ENCODE measurements at places on chromosomes 1 and 21.

DNA sequence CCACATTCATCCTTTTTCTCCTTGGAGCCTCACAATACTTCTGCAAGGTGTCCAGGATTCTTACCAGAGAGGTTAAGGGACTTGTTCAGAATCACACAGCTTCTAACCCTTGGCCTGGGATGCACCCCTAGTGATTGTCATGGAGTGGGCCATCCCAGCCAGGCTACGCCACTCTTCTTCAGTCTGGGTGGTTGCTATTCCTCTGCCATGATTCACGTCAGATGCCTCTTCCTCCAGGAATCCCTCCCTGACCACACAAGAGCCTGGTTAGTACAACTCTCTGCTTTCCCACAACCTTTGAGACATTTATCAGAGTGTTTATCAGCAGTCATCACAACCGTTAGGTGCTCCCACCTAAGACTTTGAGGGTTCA is 121.8 kb downstream of the EPHB2 start:
- DNase-seq, result no peak

DNA sequence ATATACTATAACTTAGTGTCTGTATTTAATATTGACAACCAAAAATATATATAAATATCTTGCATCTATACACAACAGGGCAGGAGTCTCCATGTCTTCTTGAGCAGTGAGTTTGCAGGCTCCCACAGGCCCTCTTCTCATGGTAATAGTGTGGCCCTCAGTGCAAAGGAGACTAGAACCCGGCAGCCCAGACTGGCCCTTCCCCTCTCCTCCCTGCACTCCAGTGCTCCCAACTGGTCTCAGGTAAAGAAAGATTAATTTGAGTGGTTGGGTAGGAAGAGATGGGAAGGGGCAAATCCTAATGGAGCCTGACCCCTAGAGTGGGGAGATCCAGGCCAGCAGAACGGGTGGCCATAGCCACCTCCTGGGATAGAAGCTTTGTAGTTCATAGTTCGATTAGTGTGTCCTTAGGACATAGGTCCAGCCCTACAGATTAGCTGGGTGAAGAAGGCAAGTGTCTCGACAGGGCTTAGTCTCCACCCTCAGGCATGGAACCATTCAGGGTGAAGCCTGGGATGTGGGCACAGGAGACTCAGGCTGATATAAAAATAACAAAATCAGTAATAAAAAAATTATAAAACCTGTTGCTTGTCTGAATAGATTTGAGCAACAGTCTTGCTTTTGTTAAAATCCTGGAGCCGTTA is 32.3 kb downstream of the SLC2A1 start:
- DNase-seq, result no peak

- no peak for DNase-seq
These were observed 29.7 kb downstream of the MYSM1 start for GRCh38 chr1:58670181-58670580.

DNA sequence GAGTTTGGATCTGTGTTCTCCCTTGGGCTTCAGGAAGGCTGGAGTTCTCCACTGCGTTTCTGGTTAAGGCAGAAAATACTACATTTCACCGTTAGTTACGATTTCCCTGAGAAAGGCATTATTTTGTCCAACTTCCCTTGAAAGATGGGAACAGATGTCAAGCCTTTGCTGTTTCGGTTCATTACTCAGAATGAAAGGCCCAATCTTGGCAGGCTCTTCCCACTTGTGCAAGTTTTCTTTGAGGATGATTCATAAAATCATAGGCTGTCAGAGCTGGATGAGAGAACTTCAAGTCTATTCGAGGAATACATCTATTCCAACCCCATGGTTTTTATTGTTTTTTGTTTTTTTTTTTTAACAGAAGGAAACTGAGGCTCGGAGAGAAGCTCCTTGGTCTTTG is 205.2 kb downstream of the GRIK3 start:
- no peak for DNase-seq

GRCh38 chr1:241711326-241711725 is 59.2 kb downstream of the WDR64 start:
- DNase-seq, result no peak

DNA sequence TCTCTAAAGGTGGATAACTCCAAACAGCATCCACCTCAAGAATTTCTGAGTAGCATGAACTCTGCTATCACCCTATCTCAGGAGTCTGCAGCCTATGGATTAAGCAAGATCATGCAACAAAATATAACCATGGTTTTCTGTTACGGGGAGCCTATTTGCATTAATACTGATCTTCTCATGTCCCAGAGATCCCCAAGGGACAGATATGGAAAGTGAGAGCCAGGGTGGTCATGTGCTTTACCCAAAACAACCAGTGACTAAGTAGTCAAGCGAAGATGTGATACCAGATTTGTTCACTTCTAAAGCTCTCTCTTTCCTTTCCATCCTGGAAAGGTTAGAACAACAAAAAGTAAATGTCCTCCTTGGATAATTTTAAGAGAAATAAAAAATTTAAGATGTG is 125.1 kb downstream of the PRRX1 start:
- DNase-seq, result no peak

DNA sequence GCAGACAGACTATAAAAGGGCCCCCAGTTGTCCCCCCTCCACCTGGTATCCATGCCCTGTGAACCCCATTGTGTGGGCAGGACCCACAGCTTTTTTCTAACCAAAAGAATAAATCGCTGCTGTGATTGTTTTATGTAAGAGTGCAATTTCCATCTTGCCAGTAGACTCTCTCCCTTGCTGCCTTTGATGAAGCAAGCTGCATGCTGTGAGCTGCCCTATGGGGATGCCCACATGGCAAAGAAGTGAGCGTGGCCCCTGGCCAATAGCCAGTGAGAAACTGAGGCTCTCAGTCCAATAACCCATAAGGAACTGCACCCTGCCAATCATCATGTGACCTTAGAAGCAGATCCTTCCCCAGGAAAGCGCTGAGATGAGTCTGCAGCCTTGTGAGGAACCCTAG is 37.8 kb upstream of the FMOD start:
- DNase-seq, result no peak

GRCh38 chr1:27574871-27575831 is 28.8 kb downstream of the AHDC1 start:
- DNase-seq, result peak; percentile 38

GRCh38 chr1:156052862-156053767 is 483 bp downstream of the UBQLN4 start:
- no peak for DNase-seq

DNA sequence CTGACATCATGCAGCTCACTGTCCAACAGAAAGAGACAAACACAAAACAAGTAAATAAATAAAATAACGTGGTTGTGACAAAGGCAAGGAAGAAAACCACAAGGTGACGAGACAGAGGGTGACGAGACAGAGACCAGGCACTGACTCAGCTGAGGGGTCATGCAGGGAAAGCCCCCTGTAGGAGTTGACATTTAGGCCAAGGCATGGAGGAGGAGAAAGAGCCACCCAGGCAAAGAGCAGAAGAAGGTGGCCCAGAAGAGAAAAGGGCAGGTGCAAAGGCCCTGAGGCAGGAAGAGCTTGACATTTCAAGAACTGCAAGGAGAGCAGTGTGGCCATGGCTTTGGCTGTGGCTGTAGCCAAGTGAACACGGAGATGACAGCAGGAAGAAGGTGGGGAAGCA is 65.1 kb upstream of the ID3 start:
- no peak for DNase-seq

DNA sequence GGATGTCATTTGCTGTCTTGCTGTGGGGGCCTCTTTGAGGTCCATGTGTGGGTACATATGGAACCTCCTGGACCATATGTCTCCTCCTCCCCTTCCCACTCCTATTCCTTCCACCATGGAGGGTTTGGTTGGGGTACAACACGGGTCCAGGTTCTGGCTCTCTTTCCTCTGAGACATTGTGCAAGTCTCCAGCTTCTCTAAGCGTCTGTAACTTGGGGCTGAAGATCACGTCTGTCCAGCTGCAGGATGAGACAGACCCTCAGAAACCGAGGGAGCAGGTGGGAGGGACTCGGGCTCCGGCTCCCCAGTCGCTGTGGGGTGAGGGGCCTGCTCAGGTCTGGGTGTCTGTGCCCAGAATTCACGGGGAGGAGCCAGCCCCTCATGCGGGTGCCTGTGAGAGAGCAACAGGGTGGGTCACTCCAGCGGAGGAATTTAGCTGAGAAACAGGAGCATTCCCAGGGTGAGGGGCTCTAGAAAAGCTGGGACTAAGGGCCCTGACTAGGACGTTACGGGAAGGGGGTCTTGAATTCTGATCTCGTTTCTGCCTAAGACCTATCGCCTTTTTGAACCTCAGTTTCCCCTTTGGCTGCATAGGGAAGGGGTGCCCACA is 42.0 kb upstream of the DMBX1 start:
- no peak for DNase-seq

DNA sequence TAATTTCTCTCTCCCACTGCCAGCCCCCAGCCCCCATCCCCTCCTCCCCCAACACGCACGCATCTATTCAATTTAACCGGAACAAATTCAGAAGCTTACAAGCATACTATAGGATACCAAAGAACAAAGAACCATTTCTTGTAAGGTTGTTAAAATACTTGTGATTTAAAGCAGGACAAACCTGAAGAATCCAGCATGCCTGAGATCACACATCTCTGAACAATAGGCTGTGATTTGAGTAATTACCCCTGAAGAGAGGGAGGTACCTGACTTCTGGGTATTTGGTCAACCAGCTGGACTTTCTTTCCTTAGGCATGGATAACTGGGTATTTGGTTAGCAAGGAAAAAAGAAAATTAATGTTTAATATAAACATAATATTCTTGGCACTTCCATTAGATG is 105.1 kb downstream of the NMNAT2 start:
- no peak for DNase-seq

DNA sequence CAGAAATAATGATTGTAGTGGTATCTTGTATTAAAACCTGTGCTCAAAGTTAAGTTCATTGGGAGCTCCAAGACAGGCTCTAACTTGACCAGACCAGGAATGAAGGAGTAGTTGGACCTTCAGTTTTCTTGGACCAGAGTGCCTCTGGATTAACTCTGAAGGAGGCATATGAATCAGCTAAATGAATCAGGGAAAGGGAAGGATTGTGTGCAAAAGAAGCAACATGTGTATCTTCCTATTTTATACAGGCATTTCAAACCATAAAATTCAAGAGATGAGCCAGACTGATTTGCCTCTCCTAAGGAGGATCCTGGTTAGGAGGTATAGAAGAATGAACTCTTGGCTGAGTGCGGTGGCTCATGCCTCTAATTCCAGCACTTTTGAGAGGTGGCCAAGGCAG is 71.4 kb downstream of the CC2D1B start:
- no peak for DNase-seq

GRCh38 chr1:117093870-117094621 is 27.5 kb downstream of the TRIM45 start:
- DNase-seq, result no peak

DNA sequence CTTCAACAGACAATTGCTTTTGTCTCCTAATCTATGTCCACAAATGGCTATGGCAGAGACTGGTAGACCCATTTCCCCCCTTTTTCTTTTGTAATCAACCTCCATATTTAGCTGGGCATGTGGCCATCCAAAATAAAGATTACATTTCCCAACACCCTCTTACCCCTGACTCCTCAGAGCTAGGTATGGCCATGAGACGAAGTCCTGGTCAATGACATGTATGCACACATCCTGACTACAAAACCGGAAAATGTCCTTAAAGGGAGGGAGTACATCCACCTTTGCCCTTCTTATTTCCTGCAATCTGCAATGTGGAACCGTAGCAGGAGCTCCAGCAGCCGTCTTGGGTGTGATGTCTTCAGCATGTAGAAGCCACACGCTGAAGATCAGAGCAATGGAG is 36.2 kb upstream of the RCSD1 start:
- no peak for DNase-seq

DNA sequence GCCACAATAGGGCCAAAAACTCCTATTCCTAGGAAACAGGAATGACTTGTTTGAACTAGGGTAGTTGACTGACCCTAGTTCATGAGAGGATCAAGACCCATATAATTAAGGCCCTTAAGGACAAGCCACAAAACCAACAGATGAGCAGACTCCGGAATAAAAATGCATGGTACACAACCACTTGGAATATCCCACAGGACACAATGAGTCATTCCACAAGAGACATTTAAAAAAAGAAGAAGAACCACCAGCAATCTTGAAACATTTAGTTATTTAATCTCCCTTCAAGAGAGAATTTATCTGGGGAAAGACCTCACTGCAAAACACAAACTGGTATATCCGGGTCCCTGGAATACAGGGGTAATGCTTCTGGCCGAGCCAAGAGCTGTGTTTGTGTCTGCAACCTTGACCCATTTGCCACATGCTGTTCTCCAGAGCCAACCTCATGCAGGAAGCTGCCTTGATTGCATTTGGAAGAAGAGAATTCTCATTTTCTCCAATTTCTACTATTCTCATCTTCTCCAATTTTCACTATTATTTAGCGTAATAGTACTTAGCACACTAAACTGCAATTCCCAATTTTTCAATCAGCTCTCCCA is 135.5 kb downstream of the TGFBR3 start:
- DNase-seq, result no peak

- DNase-seq, result no peak
These were observed 497.9 kb upstream of the NEGR1 start for GRCh38 chr1:72780212-72780611.

- DNase-seq, result no peak
These were observed 1.1 kb upstream of the GADD45A start for GRCh38 chr1:67683766-67684525.

- no peak for DNase-seq
These were observed 102.2 kb downstream of the CASZ1 start for GRCh38 chr1:10694274-10694632.

DNA sequence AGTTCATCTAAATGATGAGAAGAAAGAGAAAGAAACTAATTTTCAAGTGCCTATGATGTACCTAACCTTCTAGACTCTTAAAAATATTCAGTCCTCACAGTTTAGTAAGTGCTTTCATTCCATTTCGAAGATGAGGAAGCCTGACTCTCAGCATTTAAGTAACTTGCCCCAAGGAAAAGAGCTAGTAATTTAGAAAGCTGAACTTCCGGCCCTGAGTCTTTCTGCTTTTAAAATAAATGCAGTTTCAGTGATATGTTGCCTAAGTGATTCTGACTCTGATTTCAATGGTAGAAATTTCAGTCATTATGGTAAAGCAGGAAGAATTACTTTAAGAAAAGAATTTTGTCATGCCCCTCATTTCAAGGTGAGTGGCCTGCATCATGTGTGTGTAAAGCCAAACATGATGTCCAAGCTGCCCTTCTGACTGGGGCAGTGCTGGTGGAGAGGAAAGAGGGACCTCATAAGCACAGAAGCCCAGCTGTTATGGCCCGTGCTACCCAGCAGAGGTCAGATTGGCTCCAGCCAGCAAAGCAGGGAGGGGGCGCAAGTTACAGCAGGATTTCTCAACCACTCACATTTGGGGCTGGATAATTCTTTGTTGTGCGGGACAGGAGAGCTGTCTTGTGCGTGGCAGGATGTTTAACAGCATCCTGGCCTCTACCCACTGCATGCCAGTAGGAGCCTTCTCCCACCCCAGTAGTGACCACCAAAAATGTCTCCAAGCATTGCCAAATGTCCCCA is 10.7 kb downstream of the ATP1A4 start:
- DNase-seq, result no peak
